Right cardiac atrium (tissue), 5 donors: ENCODE measurements at places on chromosomes 2 and 18. TPM values are rescaled to one million over a fixed set of nuclear protein-coding genes. Genes with fewer than 3 reads are reported as not detected.

The MEIS1 gene
- 32.1 TPM for total RNA-seq

The CHN1 gene
- total RNA-seq: 5.7 TPM

The GREB1 gene
- 7.3 TPM for total RNA-seq

The KLHL41 gene
- 90.6 TPM for total RNA-seq

The UGT1A3 gene
- total RNA-seq: not detected

The ABCG5 gene
- not detected for total RNA-seq

The CCDC148 gene
- 0.70 TPM for total RNA-seq

The TCF4 gene
- total RNA-seq: 58.7 TPM

The DNAJC5G gene
- 1.5 TPM for total RNA-seq

The PLB1 gene
- total RNA-seq: 2.7 TPM

The LIPG gene
- 0.26 TPM for total RNA-seq
